ENCODE measurements at places on chromosomes 11 and 22.
A peak's percentile ranks its signal among the peaks of the same experiment; 100 is the strongest.

DNA sequence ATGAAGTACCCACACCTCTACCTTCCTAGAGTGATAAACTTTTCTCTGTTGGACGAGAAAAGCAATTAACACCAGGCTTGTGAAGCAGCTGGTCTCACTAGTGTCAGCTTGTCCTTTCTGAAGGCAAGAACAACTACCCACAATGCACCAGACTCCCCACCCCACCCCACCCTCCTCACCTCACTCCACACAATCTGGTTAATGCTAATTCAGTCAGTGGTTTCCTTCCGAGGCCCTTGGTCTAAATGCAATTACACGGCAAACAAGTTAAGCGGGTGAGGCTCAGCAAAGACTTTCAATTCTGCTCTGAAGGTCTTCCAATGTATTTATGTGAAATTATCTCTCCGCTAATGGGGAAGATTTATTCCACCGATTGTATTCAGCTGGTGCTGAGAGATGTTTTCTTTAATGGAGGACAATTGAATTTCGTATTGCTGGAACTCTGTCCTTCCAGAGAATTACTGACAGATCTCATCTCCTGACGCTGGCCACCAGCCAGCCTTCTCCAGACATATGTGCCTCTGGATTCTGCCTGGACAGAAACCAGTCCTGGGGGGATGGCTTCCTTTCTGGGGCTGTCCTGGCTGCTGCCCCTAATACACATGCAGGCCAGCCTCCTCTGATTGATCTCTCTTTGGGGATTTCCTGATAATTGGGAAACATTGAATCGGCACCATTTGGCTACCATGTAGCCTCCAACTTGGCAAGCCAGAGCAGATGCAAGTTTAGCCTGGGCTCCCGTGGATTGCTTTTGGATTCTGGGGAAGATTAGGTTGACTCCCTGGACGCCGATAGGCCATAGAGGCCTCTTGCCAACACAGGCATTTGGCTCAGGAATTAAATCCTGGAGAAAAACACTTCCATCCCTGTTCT lies 165.8 kb upstream of the NARS2 start:
- DNase-seq, result no peak

- no peak for DNase-seq
These were observed 4.8 kb upstream of the FTH1 start for GRCh38 chr11:61972112-61972671.

DNA sequence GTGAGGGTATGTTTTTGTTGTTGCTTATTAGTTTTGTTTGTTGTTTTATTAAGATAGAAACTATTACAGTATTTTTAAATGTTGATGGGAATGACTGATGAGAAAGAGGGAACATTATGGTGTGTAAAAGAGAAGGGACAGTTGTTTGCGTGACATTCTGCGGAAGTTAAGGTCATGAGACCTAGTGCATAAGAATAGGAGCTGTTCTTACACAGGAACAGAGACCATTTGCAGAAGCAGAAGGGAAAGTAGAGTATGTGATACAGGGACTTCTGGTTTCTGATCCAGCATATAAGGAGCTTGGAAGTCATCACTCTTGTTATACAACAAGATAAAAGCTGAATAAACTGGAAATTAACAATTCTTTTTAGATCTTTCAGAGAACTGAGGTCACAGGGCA lies 299.2 kb upstream of the API5 start:
- no peak for DNase-seq

GRCh38 chr22:45934659-45935341 lies 42.2 kb downstream of the WNT7B start:
- no peak for DNase-seq

DNA sequence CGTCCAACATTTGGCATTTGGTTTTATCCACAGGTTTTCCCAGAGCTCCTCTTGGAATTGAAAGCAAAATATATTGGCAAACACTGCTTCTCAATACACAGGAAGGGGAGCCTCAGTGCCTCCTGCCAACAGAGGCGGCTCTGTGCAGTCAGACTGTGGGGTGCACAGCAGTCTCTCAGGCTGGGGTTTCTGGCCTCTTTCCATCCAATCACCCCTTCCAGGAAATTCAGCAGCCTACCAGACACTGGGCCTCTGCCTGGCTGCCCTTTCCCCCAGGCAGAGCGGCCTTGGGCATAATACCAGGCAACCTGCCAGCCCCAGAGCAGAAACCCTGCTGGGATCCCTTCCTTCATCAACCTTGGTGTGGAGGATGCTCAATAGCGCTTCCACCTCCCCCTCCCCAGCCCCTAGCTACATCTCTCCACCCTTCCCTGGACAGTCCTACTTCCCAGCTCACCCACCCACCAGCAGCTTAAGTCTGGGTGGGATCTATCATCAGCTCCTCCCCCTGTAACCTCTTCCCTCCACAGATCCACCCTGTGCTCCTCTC lies 17.8 kb upstream of the RAPSN start:
- no peak for DNase-seq

- no peak for DNase-seq
These were observed 2.2 kb downstream of the ARSA start for GRCh38 chr22:50625568-50626313.

DNA sequence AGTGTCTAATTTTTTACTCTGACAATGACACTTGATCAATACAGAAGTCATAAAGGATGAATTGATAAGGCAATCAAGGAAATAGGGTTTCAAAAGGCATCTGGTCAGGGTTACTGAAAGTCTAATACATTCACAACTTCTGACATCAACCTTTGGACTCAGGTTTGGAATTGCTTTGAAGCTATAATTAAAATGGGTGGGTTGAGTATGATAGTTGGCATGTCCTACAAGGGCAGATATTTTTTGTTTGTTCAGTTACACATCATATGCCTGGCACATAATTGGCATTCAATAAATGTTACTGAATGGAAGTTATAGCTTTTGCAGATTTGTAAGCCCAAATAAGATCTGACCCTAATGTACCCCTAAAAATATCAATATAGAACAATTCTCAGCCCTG lies 7.3 kb upstream of the FUT4 start:
- no peak for DNase-seq

DNA sequence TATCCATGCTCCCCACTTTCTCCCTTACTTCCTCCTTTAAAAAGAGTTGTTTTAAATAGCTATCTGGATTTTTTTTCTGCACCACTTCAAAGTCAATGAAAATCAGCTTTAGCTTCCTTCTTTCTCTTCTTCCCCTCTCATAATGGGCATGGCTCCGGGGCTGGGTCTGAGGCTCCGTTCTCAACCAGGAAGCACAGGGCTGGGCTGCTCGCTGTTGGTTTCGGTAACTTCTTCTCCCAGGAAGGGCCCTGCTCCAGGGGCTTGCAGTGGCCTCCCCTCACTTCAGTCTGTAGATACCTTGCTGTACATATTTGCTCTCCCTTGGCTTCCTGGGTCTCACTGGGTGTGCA lies 23.8 kb downstream of the MICAL2 start:
- no peak for DNase-seq

DNA sequence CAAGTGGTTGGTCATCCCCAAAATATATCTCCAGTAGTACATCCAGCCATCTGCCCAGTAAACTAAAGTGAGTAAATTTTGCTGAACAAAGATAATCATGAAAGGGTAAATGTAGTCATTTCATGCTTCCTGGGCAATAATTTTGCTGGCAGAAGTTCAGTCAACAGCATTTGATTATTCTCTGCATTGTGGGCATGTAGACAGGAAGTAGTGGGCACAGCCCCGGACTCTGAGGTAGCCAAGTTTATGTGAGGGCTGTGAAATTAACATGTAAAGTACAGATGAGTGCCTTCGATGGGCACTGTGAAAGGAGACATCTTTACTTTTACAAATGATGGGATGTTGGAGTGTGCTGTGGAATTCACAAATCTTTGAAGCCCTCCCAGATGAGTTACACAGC lies 312.2 kb upstream of the MTNR1B start:
- DNase-seq, result no peak

DNA sequence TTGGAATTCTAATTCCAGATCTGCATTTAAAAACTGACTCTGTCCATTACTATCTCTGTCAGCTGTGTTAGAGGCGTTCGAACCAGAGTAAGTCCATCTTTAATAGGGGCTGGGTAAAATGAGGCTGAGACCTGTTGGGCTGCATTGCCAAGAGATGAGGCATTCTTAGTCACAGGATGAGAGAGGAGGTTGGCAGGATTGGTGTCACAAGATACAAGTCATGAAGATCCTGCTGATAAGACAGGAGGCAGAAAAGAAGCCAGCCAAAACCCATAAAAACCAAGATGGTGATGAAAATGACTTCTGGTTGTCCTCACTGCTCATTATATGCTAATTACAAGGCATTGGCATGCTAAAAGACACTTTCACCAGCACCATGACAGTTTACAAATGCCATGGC lies 356.3 kb upstream of the ISX start:
- no peak for DNase-seq

GRCh38 chr11:82718821-82719220 lies 14.8 kb downstream of the FAM181B start:
- no peak for DNase-seq

- DNase-seq, result no peak
These were observed 2.0 kb downstream of the DAGLA start for GRCh38 chr11:61682093-61682732.

DNA sequence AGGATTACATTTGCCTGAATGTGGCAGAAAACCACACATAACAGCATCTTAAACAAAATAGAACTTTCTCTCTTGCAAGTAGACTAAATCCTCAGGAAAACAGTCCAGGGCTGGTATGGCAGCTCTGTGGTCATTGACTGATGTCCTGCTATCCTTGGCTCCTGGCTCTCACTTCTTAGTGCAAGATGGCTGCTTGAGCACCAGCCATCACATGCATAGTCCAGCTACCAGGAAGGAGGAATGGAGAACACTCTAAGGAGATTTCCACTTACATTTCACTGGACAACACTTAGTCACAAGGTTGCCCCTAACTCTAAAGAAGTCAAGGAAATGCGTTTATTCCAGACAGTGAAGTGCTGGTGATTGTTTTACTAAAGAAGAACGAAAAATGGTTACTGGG lies 13.6 kb downstream of the RIBC2 start:
- DNase-seq, result no peak

DNA sequence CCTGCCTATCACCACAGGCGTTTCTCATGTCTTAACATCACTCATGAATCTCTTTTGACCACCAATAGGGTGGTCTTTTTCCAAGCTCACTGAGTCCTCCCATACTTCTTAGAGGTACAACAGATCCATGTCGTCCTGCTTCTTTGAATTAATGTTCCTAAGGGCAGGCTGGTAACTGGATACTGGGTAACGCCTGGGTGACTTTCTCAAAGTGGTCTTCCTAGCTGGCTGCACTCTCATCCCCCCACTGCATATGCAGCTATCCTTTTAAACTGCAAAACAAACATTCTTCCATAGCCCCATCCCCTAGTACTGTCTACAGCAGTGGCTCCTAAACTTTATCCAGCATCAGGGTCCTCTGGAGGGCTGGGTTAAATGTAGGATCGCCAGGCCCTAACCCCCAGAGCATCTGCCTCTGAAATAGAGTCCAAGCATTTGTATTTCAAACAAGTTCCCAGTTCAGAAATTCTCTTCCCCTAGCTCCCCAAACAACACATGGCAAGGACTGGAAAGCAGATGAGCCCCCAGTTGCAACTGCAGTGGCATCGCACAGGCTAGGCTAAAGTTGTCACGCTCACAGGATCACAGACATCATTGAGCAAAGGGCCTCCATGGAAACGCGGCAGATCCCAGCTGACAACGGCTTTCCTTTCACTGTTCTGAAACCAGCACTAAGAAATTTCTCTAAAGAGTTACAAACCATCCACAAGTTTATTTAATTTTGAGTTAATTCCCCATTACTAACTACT lies 204.9 kb downstream of the LARGE1 start:
- no peak for DNase-seq

- no peak for DNase-seq
These were observed 29.1 kb upstream of the TP53I11 start for GRCh38 chr11:44979543-44980399.

DNA sequence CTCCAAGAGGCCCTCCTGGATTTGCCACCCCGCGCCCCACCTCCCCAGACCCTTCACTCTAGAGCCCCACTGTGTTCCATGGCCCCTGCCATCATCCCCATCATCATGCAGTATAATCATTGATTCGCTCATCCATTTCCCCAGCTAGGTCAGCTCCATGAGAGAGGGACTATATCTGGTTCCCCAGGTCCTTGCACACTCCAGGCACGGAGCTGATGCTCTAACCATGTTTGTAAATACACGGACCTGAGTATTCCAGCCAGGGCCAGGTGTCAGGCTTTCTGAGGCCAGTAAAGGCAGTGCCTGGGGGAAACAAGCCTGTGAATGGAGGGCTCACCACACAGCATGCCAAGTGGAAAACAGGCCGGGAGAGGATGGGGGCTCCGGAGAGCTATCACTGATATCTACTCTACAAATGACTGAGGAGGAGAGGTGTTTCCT lies 27.1 kb upstream of the OAF start:
- no peak for DNase-seq

DNA sequence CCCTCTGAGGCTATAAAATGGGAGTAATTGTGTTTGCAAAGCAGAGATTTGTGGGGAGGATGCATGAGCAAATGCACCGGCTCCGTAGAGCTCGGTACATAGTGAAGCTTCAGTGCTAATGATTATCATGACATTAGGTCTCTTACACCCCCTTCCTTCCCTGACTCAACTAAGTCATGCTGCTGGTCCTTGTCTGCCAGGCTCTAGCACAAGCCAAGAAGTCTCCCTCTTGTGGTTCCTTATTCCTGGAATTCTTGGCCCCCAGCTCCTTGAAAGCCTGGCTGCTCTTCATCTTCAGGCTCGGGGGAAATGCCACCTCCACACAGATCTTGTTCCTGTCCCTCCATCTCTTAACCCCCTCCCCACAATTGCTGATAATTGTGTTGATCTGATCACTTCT lies 45.7 kb upstream of the SYT13 start:
- no peak for DNase-seq

GRCh38 chr22:45397806-45398205 lies 15.6 kb downstream of the SMC1B start:
- no peak for DNase-seq

DNA sequence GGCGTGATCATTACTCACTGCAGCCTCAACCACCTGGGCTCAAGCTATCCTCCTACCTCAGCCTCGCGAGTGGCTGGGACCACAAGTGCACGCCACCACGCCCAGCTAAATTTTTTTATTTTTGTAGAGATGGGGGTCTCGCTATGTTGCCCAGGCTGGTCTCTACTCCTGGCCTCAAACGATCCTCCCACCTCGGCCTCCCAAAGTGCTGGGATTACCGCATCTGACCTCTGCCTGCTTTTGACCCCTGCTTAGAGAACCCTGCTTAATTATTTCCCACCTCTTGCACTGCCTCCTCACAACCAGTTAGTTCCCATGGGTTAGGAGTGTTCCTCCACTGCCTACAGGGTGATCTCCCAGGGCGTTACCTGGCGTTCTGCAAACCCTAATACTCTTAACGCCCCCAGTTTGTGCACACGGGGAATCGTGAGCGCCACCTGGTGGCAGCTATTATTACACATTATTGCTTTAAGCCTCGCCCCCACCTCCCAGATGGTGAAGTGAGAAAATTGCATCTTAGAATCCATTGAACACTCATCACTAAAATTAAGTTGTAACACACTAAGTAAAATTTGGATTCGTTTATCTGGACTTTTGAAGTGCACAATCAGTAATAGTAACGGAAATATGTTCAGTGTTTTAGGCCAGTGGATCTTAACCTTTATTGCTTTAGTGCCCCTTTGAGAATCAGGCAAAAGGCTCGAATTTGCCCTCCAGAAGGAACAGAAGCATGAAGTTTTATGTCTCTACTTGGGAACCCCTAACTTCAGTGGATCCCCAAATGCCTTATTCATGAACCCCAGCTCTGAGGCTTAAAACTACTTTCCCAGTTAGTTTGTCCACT lies 61.4 kb upstream of the ASPHD2 start:
- peak; percentile 10 for DNase-seq

- no peak for DNase-seq
These were observed 19.1 kb downstream of the MIF start for GRCh38 chr22:23913306-23913660.

Measured in activated naive CD4-positive, alpha-beta T cell (primary cell).